Cortex of kidney (tissue), 1 donor: ENCODE measurements at places on chromosomes 2 and 18.

DNA sequence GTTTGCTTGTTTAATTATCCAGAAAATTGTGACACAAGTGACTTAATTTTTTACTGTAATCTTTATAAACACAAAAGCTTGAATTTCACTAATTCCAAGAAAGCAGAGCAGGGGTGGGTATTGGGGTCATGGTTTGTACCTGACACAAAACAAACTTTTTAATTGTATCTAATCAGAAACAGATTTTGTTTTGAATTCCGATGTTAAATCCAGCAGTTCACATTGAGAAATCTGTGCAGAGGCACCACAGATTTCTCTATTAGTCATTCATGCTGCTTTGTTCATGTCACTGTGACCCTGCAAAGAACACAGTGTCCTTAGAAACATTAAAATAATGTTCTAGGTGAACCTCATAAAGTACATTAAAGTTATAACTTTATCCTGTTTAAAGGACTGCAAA is 443.4 kb downstream of the NYAP2 start:
- no peak for DNase-seq

DNA sequence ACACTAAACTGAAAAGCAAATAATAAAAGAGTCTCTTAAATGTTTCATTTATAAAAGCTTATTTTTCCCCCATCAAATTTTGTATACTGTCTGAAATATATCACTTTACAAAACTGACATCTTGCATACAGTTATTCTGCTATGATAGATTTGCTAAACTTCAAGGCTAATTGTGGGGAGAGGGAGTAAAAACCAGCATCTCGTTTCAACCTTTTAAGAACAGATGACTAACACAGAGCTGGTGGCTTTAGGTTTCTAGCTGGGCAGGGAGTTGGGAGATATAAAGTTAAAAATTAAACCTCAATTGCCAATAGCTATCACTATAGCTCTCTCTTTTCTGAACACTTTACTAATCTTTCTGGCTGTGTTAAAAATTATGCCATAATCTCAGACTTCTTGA is 23.5 kb downstream of the C1D start:
- no peak for DNase-seq

DNA sequence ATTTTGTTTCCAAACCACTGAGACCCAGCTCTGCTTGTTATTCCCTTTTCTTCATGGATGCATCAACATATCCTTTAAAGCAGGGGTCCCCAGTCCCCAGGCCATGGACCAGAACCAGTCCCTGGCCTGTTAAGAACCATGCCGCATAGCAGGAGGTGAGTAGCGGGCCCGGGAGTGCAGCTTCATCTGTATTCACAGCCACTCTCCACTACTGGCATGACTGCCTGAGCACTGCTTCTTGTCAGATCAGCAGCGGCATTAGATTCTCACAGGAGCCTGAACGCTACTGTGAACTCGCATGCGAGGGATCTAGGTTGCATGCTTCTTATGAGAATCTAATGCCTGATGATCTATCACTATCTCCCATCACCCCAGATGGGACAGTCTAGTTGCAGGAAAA is 1.6 kb upstream of the POLI start:
- DNase-seq: no peak

- no peak for DNase-seq
Measured at GRCh38 chr2:132623096-132623839, 46.7 kb downstream of the LYPD1 start.

DNA sequence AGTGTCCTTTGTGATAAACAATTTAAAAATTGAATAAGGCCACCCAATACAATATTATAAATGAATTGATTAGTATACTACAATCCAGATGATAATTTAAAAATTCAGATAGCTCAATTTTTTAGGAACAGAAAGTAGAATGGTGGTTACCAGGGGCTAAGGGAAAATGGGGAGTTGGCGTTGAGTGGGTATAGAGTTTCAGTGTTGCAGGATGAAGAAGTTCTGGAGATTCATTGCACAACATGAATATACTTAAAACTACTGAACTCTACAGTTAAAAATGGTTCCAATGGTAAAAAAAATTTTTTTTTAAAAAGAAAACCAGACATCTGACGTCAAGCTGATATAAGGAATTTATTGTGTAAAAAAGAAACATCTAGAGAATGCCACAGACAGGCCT is 20.9 kb downstream of the SLC39A6 start:
- no peak for DNase-seq

GRCh38 chr2:28586867-28587266 is 91.0 kb downstream of the PLB1 start:
- DNase-seq: no peak

DNA sequence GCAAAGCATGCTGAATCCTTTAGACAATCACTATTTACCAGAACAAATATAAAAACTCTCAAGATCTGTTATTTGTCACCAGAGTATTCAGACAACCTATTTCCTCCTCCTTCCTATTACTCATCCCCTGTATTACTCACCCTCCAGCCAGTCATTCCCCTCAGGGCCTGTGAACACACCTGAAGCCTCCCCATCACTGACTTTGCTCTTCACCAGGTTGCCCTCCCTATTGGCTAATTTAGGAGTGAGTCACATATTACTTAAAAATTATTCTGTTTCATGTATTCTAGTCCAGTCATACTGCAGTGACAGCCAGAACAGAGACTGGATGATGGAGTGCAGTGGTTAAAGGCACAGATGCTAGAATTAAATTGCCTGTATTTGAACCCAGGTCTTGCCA is 3.7 kb upstream of the ATG16L1 start:
- DNase-seq: no peak

- no peak for DNase-seq
Measured at GRCh38 chr2:127115471-127116199, 8.7 kb upstream of the BIN1 start.

DNA sequence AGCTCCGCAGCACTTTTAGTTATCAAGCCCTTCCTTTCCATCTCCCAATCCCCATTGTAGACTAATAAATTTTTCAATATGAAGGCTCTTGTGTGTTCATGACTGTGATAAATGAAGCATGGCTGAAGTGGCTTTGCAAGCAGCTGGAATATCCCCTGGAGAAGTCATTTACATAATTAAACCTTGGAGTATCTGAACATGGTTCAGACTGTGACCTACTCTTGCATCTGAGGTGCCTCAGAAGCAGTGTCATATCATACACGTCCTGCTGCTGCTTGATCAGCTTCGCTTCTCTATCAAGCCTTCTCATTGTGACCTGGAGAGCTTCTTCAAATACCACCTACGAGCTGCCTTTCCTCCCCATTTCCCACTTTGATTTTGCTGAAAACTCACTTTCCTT is 48.4 kb upstream of the ZNF397 start:
- DNase-seq: no peak

DNA sequence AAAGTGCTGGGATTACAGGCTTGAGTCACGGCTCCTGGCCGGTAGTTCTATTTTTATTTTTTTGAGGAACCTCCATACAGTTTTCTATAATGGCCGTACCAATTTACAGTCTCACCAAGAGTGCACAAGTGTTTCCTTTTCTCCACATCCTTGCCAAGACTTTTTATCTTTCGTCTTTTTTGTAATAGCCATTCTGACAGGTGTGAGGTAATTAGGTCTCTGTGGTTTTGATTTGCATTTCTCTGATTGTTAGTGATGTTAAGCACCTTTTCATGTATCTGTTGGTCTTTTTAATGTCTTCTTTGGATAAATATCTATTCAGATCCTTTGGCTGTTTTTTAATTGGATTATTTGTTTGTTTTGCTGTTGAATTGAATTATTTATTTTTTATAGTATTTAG is 9.3 kb downstream of the ARMC9 start:
- DNase-seq: no peak

DNA sequence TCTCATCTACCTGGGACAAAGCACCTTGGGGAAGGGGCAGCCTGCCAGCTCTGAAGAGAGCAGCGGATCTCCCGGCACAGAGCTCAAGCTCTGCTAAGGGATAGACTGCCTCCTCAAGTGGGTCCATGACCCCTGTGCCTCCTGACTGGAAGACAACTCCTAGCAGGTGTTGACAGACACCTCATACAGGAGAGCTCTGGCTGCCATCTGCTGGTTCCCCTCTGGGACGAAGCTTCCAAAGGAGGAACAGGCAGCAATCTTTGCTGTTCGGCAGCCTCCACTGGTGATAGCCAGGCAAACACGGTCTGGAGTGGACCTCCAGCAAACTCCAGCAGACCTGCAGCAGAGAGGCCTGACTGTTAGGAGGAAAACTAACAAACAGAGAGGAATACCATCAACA is 549.9 kb upstream of the LRATD1 start:
- DNase-seq: no peak

DNA sequence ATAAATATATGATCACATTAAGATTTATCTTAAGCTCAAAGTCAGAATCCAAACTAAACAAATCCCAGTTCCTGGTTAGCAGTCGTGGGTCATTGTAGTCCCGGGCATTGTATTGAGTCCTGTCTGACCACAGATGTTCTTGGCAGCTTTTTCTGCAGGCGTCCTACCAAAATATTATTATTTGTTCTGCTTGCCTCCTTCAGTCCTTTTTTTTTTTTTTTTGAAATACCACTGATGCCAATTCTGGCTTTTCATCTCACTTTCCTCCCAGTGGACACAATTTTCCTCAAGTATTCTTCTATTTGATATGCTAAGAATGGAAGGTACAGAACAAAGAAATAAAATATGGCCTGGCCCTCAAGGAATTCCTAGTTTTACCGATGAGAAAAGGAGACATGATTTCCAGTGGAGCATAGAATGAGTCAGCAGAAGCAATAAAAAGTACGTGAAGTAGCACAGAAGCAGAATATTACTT is 151.6 kb downstream of the CSRNP3 start:
- DNase-seq: no peak

DNA sequence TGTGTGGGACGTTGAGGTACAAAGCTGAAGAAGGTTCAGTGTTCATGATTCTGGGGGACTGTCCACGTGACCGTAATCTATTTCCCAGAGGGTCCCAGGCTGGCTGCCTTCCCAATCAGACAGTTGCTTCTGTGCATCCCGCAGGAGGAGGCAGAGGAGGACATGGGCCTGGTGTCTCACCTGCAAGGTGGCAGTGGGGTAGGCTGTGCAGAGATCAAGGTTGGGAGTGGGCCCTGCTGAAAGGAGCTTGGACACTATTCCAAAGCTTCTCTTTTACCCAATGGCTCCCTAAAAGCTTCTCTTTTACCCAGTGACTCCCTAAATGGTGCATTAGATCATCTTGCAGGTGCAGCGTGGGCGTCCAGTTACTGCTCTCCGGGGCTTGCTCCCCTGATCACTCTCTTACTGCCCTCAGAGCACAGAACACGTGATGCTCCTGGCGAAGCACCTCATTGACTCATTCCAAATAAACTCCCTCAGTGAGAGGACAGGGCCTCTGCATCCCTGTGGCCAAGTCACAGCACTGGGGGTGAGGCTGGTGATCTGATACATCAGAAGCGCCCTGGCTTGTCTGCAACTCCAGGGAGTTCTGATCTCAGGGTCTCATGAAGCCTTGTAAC is 41.5 kb downstream of the RNF144A start:
- DNase-seq: no peak

DNA sequence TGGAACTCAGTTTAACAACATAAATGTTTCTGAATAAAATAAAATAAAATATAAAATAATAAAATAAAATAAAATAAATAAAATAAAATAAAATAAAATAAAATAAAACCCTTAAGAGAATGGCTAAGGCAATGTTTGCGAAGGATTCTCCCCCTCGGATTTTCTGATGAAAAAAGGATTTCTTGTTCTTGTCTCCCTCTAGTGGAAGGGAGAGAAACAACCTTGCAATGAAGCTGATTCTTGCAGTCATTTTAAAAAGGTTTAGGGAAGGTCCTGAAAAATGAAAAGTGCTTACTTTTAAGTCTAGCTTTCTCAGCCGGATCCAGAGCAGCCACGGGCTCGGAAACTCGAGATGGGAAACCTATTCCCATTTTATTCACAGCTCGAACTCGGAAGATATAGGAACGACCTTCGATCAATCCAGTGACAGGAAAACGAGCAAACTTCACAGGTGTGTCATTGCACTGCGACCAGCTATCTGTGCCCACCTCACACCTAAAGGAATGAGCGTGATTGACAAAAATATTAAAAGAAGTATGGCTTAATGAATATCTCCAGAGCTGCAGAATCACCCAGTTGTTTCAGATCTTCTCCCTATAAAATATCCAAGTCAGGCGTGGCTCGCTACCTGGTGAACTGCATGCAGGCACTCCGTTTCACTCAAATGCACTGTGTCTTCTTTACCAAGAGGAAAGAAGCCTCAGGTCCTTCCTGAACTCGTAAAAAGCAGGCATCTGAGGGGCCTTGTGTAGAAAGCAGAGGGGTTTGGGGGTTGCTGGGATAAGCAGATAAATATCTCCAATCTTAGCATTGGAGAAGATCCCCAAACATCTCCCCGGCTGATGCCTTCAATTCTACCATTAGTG is 68.1 kb downstream of the MYOM1 start:
- DNase-seq: no peak

GRCh38 chr2:202014759-202015211 is 18.9 kb upstream of the FZD7 start:
- no peak for DNase-seq

DNA sequence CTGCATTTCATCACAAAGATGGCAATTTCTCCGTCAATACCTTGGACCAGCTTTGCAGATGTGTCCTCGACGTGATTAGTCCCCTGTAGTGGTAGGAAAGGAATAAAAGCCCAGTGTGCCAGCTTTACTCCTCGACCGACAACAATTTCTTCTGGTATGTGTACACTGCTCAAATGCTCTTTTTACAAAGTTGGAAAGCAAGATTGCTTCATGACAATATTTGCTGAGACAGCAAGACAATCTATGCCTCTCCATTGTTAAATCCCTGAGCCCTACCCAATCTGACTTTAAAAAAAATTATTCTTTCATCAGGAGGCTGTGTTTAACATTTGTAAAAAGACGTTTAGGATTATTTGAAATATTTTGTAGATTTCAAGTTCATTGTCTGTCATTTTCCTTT is 27.6 kb upstream of the ZEB2 start:
- DNase-seq: no peak

GRCh38 chr2:38947241-38948239 is 57.9 kb downstream of the ARHGEF33 start:
- no peak for DNase-seq
